ENCODE measurements at places on chromosomes 1 and 21.

GRCh38 chr1:248621770-248622169, 13.1 kb downstream of the OR2T11 start:
- no peak for DNase-seq

- DNase-seq, result no peak
These were observed 67.1 kb downstream of the CD58 start for GRCh38 chr1:116503546-116504307.

DNA sequence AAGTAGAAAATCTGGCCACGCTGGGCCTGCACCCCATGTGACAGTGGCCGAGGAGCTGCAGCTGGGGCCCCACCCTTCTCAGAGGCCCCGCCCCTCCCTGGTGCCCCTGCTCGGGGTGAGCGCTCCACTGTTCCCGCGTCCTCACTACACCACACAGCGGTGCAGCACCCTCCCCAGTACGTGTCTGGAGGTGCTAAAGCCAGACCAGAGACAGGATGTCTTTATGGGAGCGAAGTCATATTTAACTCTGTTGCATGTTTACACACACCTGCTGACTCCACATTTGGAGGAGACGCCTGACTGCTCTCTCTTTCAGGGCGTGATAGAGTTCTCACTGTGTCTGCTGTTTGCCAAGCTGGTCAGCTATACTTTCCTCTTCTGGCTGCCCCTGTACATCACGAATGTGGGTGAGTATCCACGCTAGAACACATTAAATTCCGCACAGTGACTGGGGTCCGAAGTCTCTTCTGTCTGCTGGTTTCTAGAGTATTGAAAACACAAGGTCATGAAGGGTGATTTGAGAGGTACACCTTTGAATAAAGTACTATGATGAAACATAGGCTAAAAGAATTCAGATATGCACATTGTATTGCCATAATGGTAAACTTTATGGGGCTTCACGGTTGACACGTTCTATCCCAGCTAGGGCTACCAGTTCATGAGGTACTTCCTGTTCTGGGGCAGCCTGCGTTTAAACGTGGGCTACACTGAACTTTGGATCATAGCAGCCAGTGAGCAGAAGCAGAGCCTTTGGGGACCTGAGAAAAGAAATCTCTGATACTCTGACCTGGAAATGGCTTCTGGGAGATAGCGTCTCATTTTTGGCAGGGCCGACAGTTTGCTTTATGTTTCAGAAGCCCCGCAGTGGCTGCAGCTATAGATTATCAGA, 48.4 kb downstream of the SLC37A1 start:
- no peak for DNase-seq

- no peak for DNase-seq
These were observed 566.8 kb upstream of the USP24 start for GRCh38 chr1:55781944-55782482.

- no peak for DNase-seq
These were observed 318.6 kb upstream of the NFIA start for GRCh38 chr1:60763741-60764140.
